Thyroid gland (tissue), 4 donors: ENCODE measurements at places on chromosomes 7 and 10. TPM values are rescaled to one million over a fixed set of nuclear protein-coding genes. Genes with fewer than 3 reads are reported as not detected.
A peak's percentile ranks its signal among the peaks of the same experiment; 100 is the strongest.

HOXA3 gene
- 6.1 TPM for total RNA-seq

PHYH gene
- 74.0 TPM for total RNA-seq

GRCh38 chr7:106883456-106884026 is 18.5 kb downstream of the PIK3CG start:
- no peak for DNase-seq

DNA sequence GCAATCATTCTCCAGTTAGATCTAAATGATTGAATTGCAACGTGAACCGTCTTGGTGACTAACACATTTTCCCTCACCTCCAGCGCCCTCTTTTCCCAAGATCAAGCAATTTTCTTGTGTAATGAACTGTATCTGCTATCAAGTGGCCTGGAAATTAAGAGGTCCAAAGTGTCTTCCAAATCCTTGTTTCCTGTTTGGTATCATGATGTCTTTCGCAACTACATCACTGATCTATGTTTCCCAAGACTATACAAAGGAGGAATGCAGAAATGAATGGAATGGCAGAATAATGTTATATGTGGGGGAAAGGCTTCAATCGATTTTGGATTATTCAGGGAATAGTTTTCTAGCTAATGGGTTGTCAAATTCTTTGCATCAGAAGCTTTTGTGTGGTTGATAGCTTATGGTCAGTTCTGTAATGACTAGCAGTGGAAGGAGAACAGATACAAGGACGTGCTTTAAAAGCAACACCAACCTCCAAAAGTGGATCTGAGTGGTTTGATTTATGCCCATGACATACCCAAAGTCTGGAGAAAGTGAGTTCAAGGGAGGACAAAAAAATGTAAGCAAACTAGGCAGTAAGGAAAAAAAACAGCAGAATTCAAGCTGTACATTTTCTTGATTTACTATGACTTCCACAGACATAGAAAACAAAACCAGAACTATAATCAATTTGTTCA is 14.6 kb upstream of the ZEB1 start:
- DNase-seq, result no peak

DNA sequence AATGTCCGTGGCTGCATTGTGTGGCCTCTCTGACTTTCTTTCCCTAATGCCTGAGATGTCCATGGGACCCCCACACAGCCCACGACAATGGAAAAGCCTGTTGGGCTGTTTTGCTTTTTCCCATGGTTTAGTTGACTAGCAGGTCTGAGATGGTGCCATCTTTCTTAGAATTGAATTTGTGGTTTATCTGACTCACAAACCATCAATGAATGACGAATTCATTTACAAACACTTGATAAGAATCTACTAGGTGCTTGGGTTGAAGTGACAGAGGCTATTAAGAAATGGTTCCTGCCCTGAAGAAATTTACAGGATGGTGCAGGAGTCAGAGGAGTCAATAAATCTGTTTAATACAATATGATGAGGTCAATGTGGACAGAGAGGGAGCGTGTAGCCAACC is 75.4 kb downstream of the OTUD1 start:
- no peak for DNase-seq

GRCh38 chr7:158375034-158375433 is 212.6 kb downstream of the PTPRN2 start:
- DNase-seq, result no peak

GRCh38 chr7:119175911-119176627 is 951.6 kb downstream of the ANKRD7 start:
- peak; percentile 12 for DNase-seq

DNA sequence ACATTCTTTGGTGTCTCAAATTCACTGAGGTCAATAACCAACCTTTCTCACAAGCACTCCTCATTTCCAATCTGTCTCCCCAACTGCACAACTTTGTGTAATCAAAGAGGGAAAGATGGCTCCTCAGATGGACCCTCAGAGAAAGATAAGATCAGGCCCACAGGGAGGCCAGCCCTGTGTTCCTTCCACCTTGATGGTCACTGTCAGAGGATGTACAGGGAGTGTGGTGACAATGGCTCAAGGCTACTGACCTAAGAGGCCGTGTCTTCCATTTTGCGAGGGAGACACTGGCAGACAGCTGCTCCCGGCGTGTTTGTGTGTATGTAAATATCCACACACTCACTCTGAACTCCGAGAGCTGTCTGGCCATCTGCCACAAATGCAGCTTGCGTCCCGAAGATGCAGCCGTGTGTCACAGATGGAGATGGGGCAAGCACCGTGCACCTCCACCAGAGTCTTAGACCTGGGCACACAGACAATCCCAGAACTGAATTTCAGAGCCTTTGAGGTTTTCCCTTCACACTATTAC is 712.1 kb upstream of the NRP1 start:
- DNase-seq, result no peak

GRCh38 chr10:43117031-43117776 is 21.0 kb upstream of the CSGALNACT2 start:
- DNase-seq, result no peak

CRYGN gene
- total RNA-seq, result 45.5 TPM

DNA sequence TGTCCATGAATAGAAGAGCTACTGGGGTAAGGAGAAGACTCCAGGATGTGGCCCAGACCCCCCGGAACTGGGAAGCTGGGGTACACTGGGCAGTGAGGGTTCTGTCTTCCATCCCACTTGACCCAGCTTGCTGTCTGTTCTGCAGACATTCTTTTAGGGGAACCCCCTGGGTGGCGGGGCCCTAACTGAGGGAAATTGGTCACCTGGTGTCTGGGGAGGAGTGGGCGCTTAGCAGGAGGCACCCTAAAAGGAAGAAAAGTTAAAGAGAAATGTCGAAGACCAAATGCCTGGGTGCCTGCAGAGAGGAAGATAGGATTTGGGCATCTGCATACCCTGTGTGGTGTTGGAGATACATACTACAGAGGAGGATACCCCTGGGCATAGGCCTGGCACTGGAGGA is 1.0 kb downstream of the AP1S1 start:
- DNase-seq, result no peak
